ENCODE measurements at places on chromosomes 1 and 21. TPM values are rescaled to one million over a fixed set of nuclear protein-coding genes. Genes with fewer than 3 reads are reported as not detected.

Gene ACTL8
- 0.12 TPM for total RNA-seq

DNA sequence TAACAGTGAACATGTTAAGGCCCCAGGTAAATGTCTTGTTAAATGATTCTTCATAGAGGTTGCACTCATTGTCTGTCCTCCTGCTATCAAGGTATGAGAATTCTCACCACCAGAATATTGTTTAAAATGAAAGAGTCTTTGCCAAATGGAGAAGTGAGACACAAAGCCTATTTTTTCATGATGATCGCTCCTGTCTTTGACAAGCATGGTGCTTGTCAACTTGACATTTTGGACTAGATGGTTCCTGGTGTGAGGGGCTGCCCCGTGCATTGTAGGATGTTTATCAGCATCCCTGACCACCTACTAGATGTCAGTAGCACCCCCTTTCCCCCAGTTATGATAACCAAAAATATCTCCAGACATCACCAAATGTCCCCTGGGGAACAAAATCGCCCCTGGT is 65.6 kb downstream of the MDM4 start:
- H3K4me1 ChIP-seq, result peaks cover 30% of the 10 kb centered on the region
- H3K27ac ChIP-seq, result no peak overlapping the region
- no peak for DNase-seq

- H3K27me3 ChIP-seq, result peaks cover 16% of the 10 kb centered on the region
- DNase-seq, result no peak
- H3K27ac ChIP-seq, result no peak overlapping the region
- no peaks in the 10 kb centered on the region for H3K4me1 ChIP-seq
- H3K36me3 ChIP-seq, result no peaks in the 10 kb centered on the region
These were observed 42.7 kb downstream of the EBNA1BP2 start for GRCh38 chr1:43129426-43129825.

DNA sequence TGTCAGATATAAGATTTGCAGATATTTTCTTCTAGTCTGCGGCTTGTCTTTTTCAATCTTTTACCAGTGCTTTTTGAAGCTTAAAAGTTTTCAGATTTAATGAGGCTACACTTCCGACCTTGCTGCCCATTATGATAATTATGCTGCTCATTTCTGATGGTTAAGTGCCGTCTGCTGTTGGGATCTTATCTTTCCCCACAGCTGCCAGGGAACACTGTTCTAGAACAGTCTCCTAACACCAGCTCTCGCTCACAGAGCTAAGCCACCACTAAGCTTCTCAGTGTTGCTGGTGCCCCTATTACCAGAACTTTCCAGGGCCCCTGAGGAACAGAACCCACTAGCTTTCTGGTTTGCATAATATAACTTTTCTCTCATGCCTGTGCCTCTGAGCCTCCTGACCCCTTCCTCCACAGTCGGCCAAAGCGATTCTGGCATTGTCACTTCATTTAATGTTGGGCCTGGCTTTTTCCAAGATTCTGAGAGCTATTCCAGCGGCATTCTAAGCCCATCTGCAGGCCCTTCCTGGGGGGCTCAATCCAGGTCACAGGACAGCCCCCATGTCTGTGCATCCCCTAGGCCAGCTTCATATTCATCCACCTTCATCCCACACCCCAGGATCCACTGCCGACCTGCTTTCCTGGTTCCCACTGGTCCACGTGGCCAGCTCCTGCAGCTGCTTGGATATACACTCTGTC is 237.0 kb downstream of the PTPRU start:
- H3K36me3 ChIP-seq, result no peaks in the 10 kb centered on the region
- peaks cover 22% of the 10 kb centered on the region for H3K27me3 ChIP-seq
- H3K27ac ChIP-seq, result peak overlapping the region; percentile 11
- H3K4me1 ChIP-seq, result no peaks in the 10 kb centered on the region
- H3K4me3 ChIP-seq, result no peak overlapping the region
- no peak for DNase-seq

DNA sequence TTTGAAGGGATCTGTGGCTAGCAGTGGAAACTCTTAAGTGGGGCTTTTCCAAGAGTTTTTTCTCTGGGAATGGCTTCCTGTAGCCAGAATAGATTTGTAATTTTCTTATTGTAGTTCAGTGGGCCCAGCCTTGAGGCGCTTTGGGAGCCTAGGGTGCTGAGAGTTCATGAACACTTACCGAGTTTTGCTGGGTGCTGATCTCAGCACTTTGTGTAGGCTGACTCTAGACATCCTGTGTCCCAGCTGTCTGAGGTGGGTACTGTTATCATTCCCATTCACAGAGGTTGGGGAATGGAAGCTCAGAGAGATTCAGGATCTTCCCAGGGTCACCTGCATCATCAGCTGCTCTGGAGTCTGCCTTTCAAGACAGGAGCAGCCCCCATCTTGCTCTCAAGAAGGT is 7.0 kb downstream of the PPFIA4 start:
- H3K36me3 ChIP-seq, result no peaks in the 10 kb centered on the region
- no peak overlapping the region for H3K4me3 ChIP-seq
- no peak for DNase-seq
- H3K27ac ChIP-seq, result no peak overlapping the region
- no peaks in the 10 kb centered on the region for H3K4me1 ChIP-seq

Measured in activated naive CD4-positive, alpha-beta T cell treated with anti-CD3 and anti-CD28 coated beads for 36 hours (primary cell).